ENCODE measurements at places on chromosomes 3 and 15.

DNA sequence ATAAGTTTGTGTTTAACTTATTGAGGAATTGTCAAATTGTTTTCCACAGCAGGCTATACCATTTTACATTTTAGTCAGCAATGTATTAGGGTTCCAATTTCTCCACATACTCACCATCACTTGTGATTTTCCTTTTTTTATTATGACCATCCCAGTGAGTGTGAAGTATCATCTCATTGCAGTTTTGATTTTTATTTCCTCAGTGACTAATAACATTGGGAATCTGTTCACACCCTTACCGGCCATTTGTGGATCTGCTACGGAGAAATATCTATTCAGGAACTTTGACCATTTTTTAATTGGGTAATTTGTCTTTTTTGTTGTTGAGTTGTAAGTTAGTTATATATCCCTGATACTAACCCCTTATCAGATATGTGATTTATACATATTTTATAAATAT is 54.8 kb upstream of the LMCD1 start:
- no peak for DNase-seq

- no peak for DNase-seq
Observed at GRCh38 chr15:42036112-42036905, 15.5 kb upstream of the PLA2G4E start.

DNA sequence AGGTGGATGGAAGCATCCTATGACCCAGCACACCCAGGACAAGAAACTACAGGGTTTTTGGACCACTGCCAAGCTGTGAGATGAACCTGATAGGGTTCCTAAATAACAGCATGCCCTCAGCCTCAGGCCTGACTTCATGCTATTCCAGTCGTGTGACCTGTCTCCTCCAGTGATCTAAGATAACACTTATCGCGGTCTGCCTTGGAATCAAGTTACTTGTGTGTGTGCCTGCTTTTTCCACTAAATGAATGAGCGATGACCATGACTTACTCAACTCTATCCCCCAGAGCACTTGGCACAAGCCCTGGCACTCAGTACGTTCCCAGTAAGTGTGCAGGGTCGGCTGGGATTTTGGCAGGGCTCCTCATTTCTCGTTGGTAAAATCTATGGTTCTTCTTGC is 172.7 kb upstream of the TP63 start:
- DNase-seq, result no peak

DNA sequence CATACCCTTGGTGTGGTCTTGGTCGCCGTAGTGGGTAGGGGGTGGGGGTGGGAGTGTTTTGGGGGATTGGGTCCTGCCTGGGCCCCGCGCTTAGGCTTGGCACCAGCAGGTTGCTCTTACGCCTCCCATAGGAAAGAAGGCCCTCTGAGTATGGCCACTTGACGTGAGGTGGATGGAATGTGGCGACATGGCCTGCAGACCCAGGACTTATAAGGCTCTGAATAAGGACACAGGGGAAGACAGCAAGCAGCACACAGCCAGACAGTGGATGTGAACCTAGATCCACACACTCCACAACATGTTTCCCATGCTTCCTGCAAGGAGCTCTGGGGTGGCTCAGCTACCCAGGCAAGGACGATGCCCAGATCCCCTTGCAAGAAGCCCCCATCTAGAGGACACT is 12.4 kb downstream of the RBPMS2 start:
- DNase-seq, result no peak

DNA sequence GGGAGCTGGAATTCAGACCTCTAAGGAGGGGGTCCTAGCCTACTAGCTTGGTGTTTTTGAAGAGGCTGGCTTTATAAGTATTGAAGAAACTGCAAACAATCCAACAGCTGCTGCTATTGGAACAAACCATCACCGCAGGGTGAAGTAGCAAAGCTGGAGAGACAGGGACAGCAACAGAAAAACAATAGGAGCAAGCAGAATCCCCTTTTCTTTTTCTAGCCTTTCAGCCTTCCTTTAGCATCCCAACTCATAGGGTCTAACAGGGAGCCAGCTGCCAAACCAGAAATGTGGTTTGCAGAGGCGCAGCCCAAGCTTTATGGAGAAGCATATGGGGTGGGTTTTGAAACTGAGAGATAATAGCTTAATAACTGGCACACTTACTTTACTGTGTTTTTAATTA is 106.2 kb upstream of the CHMP2B start:
- DNase-seq, result no peak

DNA sequence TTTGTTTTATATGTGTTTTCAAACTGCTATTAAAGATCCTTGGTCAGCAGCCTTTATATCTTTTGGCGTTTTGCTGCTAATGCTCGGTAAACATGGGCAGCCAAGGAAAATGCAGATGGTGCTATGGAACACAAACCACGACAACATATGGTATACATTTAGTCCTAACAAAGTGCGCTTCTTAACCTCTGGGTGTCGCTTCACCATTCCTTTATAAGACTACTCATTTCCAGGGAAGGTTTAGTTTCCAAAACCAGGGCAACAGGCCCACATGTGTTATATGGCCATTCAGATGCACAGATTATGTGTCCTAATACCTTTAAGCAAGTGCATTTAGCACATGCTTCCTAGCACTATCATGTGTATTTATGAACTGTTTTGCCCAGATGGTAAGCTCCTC is 14.7 kb downstream of the SHOX2 start:
- DNase-seq, result no peak

DNA sequence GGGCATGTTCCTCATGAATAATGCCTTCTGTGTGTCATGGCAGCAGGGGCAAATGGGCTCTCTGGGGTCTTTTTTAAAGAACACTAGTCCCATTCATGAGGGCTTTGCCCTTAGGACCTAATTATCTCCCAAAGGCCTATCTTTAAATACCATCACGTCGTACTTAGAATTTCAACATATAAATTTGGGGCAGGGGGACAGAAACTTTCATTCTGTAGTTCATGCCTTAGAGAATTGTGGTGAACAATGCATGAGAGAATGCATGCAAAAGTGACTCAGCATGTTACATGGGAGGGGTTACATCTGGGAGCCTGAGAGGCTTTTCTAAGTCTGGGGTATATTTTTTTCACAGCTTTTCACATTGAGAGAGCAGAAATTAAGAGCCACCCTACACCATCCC is 208.5 kb upstream of the ROPN1 start:
- no peak for DNase-seq

DNA sequence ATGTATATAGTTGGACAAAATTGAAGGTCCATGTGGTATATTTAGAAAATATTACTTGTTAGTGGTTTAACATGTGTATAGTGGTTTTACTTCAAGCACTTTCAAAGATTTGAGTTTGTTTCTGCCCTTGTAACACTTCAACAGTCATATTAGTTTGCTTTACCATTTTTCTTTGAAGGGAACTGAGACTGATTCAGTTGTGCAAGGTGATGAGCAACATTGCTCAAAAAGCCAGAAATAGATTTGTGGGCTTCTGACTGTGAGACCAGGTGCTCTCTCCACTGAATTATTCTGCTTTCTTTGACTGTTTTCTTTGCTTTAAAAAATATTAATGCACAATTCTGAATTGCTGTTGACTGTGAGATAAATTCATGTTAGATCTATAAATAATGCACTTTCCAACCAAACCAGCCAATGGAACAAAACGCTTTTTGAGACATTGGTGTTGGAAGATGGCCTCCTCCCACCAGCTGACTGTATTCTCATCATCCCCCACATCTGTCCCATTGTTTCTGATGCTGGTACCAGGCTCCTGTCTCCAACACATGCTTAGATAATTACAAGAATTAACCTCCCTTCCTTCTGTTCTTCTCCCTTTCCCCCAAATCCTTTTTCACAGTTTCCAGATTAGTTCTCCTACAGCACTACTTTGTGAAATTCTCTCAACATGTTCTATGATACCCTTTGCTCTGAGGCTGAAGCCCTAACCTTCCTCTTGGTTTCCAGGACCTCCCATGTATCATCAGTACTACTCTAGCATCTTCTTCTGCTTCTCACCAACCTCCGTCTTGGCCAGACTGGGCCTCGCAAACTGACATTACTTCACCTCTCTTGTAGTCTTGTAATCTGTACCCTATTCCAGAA is 27.9 kb downstream of the PLCL2 start:
- no peak for DNase-seq

- DNase-seq, result no peak
Observed at GRCh38 chr3:107657971-107658370, 135.2 kb downstream of the BBX start.

DNA sequence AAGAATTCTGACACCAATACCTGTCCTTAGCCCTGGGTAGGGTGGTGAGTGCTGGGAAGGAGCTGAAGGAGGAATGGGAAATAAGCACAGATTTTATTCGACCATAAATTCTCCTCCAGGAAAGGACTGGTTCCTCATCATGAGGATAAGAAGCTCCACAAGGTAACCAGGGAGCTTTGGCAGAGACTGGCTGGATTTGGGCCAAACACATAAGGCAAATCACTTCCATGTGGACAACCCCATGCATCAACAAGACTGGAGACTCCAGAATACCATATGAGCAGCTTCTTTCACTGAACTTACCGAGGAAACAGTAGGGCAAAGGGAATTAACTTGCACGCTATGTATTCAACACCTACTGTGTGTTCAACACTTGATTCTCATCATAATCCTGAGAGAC is 312.5 kb downstream of the NTRK3 start:
- DNase-seq, result no peak

GRCh38 chr15:96351761-96352603 is 21.5 kb downstream of the NR2F2 start:
- DNase-seq, result no peak

DNA sequence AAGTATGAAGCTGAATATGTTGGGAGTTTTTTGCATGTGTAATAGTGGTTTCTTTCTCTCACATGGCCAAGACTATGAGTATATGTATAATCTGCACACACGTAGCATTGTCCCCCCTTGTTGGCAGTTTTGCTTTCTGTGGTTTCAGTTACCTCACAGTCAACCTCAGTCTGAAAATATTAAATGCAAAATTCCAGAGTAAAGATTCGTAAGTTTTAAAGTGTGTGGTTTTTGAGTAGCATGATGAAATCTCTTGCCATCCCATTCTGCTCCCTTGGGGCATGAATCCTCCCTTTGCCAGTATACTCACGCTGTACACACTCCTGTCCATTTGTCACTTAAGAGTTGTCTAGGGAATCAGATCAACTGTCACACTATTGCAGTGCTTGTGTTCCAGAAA is 742.0 kb upstream of the CCDC54 start:
- DNase-seq, result no peak

DNA sequence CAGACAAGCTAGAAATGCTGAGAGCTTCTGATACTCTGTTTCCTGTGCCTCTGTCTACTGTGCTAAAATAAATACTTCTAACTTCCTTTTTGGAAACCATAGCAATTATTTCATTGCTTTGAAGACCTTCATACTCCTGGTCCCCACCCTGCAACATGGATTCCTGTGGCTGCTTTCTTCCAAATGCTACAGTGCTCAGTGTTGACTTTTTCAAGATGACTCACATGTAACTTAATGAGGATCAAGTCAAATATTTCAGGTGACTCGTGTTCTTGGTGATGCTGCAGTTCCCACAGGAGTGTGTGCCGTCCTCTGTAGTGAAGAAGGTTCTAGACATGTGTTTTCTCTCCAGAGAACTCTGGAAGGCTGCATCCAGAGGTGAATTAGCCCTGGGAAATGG is 288.6 kb downstream of the CLSTN2 start:
- no peak for DNase-seq

GRCh38 chr15:82648257-82649103 is 1.3 kb upstream of the CPEB1 start:
- DNase-seq, result no peak

DNA sequence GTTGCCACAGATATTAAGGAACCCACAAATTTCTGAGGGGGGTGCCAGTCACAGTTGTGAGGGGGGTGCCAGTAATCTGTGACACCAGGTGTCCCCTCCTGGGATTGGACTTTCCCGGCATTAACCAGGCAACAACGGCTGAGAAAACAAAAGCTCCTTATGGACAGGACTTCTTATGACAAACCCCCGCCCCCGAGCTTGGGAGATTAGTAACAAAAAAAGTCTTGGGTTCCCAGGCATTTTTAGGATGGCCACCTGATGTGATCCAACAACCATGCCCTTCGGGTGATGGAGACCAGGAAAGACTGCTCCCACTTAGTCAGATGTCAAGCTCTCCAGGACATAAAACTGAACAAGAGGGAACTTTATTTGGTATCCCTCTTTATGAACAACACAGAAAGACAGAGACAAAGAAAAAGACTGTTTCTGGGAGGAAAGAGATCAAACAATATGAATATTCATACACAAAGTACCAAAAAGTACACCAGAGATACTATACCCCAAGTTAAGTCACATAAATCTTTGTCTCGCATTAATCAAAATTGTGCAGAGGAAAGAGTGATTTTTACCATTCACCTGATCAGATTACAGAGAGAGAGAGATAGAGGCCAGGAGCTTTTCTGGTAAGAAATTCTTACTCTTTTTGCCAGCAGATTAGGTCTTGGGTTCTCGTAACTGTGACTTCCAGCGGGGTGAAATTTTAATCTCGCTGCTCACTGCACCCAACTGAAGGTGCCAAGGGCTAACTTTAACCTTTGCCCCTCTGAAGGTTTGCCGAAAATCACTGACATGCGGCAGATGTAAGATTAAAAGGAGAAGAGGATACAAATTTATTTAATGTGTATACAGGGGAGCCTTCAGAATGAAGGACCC is 61.6 kb downstream of the OSTN start:
- DNase-seq, result no peak

- DNase-seq, result no peak
Observed at GRCh38 chr3:193824365-193824764, 231.4 kb downstream of the OPA1 start.

- no peak for DNase-seq
Observed at GRCh38 chr3:55893045-55893664, 406.0 kb upstream of the WNT5A start.

- DNase-seq, result no peak
Observed at GRCh38 chr3:168001244-168001643, 94.5 kb downstream of the GOLIM4 start.

GRCh38 chr3:187736418-187736871 is 8.8 kb downstream of the BCL6 start:
- no peak for DNase-seq

DNA sequence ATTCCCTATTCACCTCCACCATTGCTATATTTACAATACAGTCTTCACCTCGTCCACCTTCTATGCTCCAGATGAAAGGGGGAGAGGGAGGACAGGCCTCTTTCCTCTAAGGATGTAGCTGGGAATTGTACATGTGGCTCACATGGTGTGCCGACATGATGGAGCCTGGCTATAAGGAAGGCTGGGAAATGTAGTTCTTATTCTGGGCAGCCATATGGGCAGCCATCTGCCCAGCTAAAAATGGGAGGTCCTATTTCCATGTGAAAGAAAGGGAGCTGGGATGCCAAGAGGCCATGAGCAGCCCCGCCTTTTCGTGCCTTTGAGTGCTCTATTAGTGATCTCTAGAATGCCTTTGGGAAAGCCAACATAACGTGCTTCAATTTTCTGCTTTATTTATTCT is 27.1 kb upstream of the MGLL start:
- DNase-seq, result no peak

- DNase-seq, result no peak
Observed at GRCh38 chr15:74200412-74200815, 2.2 kb downstream of the STRA6 start.

DNA sequence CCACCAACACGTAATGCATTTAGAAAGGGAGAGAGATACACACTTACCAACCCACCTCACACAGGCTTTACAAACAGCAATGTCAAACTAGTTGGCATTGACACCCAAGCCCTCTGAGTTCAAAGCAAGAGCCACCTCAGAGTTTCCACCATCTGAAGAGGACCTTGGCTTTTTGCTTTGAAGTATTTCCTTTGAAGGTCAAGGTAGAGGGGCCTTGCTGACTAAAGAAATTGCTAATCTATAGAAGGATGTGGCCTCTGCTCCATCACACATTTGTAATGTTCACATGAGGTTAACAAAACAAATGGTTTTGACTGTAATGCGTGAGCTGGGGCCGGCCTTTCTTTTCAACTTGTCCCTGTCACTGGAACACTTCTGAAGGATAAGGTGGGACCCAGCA is 117.7 kb downstream of the POLR2M start:
- DNase-seq, result no peak

GRCh38 chr15:89021224-89021623 is 67.0 kb upstream of the ABHD2 start:
- DNase-seq, result no peak
